ENCODE measurements at places on chromosomes 6 and 20. TPM values are rescaled to one million over a fixed set of nuclear protein-coding genes. Genes with fewer than 3 reads are reported as not detected.

The SMIM28 gene
- total RNA-seq: not detected

The MACROD2 gene
- total RNA-seq: 1.3 TPM

The TAGAP gene
- total RNA-seq: not detected

The KHDC1 gene
- 0.19 TPM for total RNA-seq

The PREX1 gene
- total RNA-seq: 97.5 TPM

The HLA-G gene
- total RNA-seq: not detected

The OR2B6 gene
- total RNA-seq: not detected

The STMND1 gene
- total RNA-seq: not detected

The EDN3 gene
- not detected for total RNA-seq

The NMBR gene
- 0.16 TPM for total RNA-seq

The SLC32A1 gene
- total RNA-seq: not detected
